ENCODE measurements at places on chromosomes 4 and X.

DNA sequence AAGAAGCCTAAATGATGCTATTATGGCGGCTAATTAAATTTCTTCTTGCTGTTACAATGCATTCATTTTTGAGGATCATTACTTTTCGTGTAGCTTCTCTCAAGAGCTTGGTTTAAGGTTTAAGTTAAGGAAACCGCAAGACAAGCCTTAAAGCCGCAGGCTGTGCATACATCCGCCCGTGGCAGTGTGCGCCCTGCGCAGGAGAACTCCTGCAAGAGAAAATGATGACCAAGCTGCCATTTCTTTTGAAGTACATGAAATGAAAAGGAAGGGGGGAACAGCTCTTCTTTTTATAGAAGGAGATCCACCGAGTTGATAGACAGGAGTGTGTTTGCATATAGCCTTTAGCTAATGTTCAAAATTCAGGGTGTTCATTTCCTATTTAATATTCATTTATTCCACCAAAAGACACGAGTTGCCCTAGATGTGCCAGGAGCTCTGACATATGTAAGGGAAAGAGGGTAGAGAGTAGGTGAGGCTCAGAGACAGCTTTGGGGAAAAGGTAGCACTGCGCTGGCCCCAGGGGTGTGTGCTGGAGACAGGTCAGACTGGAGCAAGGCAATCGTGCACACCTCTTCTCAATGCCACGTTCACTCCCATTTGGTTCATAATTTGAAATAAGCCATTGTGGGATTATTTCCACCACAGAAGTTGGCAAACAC is 112.1 kb upstream of the LDB2 start:
- DNase-seq: no peak

DNA sequence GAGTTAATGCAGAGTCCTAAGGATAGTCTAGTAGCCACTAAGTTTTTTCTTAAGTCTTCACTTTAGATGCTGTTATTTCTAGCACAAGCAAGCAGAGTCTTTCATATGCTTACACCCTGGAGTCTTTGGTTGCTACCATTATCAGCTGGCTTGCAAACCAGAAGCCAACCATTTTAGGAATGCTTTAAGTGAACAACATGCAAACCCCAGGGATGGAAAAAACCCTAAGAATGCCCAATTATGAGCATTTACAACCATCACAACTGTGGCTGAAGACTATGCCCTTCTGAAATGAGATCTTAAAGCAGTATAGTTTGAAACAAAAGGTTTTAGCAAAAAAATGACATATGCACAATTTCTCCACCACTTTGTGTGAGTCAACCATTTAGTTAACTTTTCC is 6.6 kb downstream of the MID1IP1 start:
- no peak for DNase-seq

GRCh38 chrX:31702222-31702621 is 630.4 kb upstream of the FTHL17 start:
- no peak for DNase-seq

DNA sequence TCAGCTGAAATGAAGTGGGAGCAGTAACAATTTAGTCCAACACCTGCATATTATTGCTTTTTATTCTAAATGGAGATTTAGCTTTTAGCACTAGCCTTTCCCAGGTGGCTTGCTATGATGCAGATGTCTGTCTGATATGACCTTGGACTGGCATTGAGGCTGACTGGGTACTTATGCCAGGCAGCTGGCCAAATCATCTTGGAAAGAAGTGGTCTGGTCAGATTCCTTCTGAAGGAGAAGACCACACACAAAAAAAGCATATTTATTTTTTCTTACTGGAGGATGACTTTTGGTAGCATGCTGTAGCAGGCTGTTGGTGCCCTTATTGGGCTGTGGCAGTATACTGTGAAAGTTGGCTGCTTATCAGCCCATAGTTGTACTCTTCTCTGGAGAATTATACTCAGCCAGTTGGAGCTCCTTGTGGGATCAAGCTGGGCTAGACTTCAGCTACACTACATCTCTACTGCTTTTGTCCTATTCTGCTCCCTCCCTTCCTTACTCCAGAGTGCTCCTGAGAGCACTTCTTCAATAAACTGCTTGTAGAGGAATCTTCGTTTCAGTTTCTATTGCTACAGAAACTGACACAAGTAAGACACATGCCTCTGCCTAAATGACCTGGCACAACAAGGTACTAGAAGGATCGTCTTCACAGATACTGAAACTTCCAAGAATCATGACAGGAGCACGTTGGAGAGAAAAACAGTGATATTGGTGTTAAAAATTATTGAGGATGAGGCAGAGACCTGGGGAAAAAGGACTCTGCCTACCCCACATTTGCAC is 196.8 kb upstream of the RPS6KA3 start:
- no peak for DNase-seq

GRCh38 chrX:48715072-48715471 is 18.5 kb downstream of the SUV39H1 start:
- DNase-seq: no peak

- no peak for DNase-seq
Measured at GRCh38 chr4:89753601-89754066, 83.3 kb downstream of the SNCA start.

- no peak for DNase-seq
Measured at GRCh38 chr4:37367901-37368300, 123.4 kb downstream of the NWD2 start.

All from stimulated activated CD8-positive, alpha-beta memory T cell treated with anti-CD3 and anti-CD28 coated beads, Interleukin-15, amount 100 ng/mL, for 4 hours (primary cell).